NCI-H748 treated with DMSO at 0.1 percent for 48 hours (cell line): ENCODE measurements at places on chromosomes 5 and 9.

GRCh38 chr5:58322453-58322852, 137.4 kb downstream of the PLK2 start:
- no peak for DNase-seq

GRCh38 chr5:139848508-139849100, 53.0 kb downstream of the PSD2 start:
- DNase-seq: no peak

DNA sequence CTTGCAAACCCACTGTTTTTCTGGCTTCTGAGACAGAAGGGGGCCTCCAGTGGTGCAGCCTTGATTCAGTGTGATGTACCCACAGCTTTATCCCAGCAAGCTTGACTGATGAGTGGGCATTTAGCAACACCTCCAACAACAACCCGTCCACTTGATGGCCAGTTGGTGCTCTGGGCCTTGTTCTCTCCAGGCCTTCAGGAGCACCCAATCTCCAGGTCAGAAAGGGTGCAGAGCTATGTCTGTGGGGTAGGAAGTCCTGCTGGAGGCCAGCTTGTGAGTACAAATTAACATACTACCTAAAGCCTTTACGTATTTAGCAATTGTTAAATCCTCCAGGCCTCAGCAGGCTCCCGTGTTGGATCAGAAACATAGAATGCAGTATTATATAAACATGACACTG, 10.1 kb upstream of the TRIM52 start:
- no peak for DNase-seq

- no peak for DNase-seq
Measured at GRCh38 chr9:93612796-93613154, 36.4 kb downstream of the PHF2 start.

- no peak for DNase-seq
Measured at GRCh38 chr5:74497706-74498105, 142.8 kb downstream of the ENC1 start.

DNA sequence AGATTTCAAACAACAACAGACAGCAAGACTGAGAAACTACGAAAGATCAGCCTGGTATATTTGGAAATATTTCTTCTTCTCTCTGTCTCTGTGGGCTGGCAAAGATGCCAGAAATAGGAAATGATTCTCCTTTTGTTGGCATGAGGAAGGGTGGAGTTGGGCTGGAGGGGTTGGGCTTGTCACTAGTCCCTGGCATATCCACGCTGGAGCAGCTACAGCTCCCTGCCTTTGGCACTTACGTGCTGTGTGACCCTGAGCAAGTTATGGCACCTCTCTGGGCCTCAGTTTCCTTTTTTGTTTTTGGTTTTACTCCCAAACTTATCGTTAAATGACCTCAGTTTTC, 354 bp upstream of the KCNMB1 start:
- no peak for DNase-seq

DNA sequence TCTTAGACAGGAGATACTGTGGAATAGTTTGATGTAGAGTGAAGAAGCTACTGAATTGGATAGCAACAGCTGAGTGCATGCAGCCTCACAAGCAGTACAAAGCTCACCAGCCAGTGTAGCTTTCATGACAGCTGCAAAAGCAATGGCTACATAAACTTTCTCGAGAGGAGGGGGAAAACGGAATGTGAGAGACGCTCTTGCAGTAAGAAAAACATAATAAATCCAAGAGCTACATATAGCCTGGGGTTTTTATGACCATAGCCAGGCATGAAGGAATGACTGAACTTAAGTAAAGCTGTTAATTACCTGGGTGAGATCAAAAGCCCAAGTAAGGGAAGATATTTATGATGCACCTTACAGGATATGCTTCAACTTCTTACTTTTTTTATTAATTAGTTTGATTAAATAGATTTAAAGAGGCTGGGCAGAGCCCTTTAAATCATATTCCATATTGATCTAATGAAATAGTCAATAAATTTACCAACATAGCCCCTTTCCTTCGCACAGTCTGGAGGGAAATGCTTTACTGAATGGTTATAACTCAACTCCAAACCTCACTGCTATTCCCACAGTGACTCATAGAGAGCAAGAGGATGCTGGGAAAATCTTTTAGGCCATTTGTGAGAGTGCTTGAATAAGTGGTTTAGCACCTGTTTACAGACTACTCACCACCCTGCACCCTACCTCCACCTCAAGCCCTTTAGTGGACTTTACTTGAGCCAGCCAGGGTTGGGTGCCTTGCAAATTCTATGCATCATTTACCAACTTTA, 407.2 kb upstream of the CLINT1 start:
- no peak for DNase-seq

DNA sequence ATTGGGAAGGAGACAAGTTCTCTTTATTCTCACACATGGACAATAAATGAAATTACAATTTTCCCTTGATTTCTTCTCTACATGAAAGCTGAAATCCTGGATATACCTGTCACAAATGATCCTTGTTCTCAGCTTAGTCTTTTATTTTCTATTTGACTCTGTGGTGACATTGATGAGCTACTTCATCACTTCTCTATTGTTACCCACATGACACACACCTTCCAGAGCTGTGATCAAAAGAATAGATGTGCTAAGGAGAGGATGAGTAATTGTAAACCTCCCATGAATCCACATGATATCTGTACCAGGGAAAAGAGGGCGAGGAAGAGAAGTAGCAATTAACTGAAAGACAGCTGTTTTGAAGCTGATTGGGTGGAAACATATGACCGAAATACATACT, 102.0 kb downstream of the CAVIN4 start:
- peak; percentile 69 for DNase-seq

DNA sequence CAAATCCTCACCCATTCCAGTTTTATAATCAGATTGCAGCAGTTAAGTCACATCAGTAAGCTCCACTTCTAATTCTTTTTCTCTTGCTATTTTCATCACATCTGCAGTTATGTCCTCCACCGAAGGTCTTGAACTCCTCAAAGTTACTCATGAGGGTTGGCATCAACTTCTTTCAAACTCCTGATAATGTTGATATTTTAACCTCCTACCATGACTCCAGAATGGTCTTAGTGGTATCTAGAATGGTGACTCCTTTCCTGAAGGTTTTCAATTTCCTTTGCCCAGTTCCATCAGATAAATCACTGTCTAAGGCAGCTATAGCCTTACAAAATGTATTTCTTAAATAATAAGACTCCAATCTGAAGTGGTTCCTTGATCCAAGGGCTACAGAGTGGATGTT, 53.8 kb upstream of the EDIL3 start:
- no peak for DNase-seq

DNA sequence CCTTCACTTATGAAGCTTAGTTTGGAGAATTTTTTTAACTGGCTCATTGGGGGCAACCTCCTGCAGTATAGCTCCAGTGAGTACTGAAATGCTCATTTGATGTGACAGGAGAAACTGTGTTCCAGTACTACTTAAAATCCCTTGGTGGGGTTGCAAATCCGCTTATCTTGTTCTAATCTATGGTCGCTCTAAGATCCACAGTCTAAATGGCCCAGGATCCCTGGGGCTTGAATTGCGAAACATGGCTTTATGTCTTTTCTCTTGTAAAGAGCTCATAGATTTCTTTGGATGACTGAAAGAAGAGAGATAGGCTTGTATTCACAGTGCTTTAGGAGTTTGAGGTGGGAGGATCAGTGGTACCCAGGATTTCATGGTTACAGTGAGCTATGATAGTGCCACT, 52.7 kb downstream of the ADAMTSL1 start:
- DNase-seq: no peak

DNA sequence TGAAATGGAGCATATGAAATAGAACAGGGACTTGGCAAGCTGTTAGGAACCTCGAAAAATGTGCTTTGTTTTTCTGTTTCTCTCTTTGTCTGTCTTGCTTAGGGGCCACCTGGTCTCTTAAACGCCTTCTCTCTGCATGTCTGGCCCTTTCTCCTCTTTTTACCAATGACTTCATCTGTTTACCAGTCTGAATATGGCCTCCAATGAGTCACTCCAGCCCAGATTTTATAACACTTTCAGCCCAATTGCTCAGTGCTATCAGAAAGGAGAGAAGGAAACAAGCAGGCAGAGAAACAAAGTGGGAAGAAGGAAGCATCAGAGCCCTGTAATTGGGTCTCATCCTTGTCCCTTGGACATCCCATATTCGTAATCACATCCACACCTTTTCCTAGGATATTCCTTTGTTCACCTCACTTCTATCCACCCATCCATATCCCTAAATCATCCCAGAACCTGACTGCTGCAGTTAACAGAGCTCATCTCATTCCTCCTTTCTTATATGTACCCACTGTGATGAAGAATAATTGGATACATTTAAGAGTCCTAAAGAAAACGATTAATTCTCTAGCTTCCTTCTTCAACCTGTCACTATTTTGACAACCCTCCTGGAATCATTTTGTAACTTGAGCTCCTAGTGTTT, 151.8 kb upstream of the GPR151 start:
- peak; percentile 34 for DNase-seq

DNA sequence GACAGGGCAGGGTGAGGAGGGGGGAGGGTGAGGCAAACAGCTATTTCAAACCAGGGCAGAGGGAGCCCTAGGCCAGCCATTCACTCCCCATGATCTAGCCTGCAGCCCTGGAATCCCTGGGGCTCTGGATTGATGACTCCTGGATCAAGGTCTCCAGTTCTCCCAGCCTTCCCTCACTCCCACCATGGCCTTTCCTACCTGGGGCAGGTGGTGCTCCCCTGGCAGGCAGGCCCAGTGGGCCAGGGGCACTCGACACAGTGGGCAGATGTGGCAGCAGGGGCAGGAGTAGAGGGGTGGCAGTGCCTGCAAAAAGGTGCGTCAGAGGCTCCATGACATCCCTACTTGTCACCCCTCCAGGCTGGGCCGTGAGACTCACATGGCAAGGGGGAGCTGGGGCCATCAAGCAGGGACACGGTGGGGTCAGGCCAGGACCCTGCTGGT, 6.0 kb downstream of the KIF12 start:
- no peak for DNase-seq

DNA sequence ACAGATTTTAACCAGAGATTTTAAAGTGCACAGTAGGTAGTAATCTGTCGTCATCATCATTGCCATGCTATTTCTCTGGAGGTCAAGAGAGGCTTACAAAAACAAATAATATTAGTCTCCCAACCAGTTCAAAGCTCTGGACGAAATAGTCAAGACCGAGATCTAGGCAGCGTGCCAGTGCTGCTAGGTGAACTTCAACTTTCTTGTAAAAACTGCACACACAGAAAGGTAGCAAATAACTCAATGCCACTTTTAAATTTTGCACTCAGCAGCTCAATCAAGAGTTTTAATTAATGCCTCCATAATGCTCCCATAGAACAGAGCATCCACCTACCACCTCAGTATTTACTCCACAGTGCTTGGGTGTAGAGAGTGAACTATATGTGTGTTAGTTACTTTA, 656.8 kb downstream of the IRX1 start:
- DNase-seq: no peak

GRCh38 chr9:116207371-116208111, 54.0 kb downstream of the PAPPA start:
- DNase-seq: no peak
